Heart right ventricle (tissue), 16 donors: ENCODE measurements at places on chromosomes 5 and 9. TPM values are rescaled to one million over a fixed set of nuclear protein-coding genes. Genes with fewer than 3 reads are reported as not detected.
A peak's percentile ranks its signal among the peaks of the same experiment; 100 is the strongest.

DNA sequence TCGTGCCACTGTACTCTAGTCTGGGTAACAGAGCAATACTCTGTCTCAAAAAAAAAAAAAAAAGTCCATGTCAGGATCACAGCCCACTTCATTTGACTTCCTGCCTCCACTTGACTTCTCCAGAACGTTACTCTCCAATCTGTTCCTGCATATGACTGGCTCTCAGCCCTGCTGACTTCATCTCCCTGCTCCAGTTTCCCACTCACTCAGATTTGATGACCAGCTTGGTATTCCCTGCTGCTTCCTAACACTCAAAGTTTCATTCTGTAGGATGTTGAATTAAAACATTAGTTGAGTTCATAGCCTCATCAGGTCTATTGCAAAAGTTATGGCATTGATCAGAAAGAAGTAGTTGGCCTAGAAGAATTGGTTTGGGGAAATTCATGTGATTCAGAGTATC lies 52.3 kb downstream of the UGCG start:
- H3K4me1 ChIP-seq, result peaks cover 52% of the 10 kb centered on the region
- no peaks in the 10 kb centered on the region for H3K27me3 ChIP-seq
- no peak overlapping the region for H3K27ac ChIP-seq
- no peak overlapping the region for H3K4me3 ChIP-seq
- DNase-seq, result no peak
- H3K36me3 ChIP-seq, result no peaks in the 10 kb centered on the region

GRCh38 chr5:168305281-168305680 lies 13.8 kb downstream of the WWC1 start:
- H3K27ac ChIP-seq, result no peak overlapping the region
- no peaks in the 10 kb centered on the region for H3K4me1 ChIP-seq
- no peaks in the 10 kb centered on the region for H3K36me3 ChIP-seq
- no peak for DNase-seq
- no peaks in the 10 kb centered on the region for H3K27me3 ChIP-seq

DNA sequence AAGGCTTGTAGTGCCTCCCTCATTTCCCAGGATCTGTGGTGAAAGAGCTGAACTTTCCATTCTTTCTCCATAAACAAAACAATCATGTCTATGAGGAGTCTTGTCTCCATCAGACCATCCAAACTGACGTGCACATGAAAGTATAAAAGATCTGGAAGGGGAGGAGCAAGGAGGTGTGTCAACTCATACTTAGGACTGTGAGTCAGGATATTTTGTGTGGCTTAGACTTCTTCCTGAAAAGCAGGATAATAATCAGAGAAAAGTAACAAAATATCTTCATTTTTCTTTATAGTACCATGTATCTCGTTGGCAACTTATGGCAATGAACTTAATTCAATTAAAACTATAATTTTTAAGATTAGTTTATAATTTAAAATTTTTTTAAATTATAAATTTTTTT lies 96.0 kb upstream of the PRRC1 start:
- H3K36me3 ChIP-seq, result no peaks in the 10 kb centered on the region
- H3K4me3 ChIP-seq, result no peak overlapping the region
- no peak overlapping the region for H3K27ac ChIP-seq
- DNase-seq, result no peak
- H3K27me3 ChIP-seq, result no peaks in the 10 kb centered on the region
- no peaks in the 10 kb centered on the region for H3K4me1 ChIP-seq

DNA sequence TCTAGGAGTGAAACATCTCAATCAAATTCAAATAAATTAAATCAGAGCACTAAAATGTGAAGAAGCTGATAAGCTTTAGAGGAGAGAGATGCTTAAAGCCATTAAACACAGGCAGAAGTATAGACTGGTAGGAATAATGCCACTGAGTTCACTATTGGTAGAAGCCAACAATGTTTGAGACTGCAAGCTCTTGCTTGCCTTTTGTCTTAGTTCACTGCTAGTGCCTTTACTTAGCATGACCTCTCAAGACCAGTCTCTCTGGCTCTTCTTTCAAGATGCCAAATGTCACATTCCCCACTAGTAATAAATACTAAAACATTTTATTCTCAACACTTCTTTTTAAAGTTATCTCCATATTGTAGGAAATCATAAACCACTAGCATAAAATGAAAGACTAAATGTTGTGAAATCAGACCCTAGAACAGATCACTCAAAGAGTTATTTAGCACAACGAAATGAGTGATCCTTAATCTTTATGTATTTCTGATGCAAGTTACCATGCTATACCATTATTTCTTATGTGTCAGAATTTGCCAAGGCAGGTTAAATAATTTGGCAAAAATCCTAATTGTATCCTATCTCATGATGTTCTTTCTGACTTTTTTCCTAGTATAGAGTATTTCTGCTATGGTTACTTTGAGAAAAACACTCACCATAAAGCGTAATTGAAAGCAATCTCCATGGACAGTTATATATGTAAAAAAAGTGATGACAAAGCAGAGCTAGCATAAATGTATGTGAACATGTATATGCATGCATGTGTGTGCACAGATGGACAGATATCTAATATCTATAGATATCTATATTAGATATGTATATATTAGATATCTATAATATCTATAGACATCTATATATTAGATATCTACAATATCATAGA lies 57.5 kb downstream of the PJA2 start:
- H3K27ac ChIP-seq, result no peak overlapping the region
- peaks cover 73% of the 10 kb centered on the region for H3K36me3 ChIP-seq
- H3K4me1 ChIP-seq, result peaks cover 24% of the 10 kb centered on the region
- H3K27me3 ChIP-seq, result no peaks in the 10 kb centered on the region

- H3K4me3 ChIP-seq, result no peak overlapping the region
- H3K4me1 ChIP-seq, result no peaks in the 10 kb centered on the region
- no peak overlapping the region for H3K27ac ChIP-seq
- H3K27me3 ChIP-seq, result no peaks in the 10 kb centered on the region
These were observed 12.6 kb upstream of the TMEM38B start for GRCh38 chr9:105681724-105682123.

DNA sequence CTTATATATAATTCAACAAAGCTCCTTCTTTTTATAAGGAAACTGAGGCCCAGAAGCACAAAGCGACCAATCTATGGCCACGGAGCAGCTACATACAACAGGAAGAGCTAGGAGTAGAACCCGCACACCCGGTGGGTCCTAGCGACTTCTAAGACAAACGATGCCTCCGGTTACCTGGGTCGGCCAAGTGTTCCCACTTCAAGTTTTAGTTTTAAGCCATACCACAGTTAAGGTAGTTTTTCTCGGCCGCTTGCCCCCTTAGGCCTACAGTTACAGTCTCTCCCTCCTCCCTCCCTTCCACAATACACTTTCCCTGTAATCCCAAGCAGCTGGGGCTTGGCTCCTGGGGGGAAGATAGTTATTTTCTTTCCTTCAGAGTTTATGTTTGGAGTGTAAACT lies 533 bp downstream of the SREK1IP1 start:
- no peak for DNase-seq
- no peaks in the 10 kb centered on the region for H3K36me3 ChIP-seq
- peak overlapping the region; percentile 95 for H3K27ac ChIP-seq
- H3K27me3 ChIP-seq, result no peaks in the 10 kb centered on the region

DNA sequence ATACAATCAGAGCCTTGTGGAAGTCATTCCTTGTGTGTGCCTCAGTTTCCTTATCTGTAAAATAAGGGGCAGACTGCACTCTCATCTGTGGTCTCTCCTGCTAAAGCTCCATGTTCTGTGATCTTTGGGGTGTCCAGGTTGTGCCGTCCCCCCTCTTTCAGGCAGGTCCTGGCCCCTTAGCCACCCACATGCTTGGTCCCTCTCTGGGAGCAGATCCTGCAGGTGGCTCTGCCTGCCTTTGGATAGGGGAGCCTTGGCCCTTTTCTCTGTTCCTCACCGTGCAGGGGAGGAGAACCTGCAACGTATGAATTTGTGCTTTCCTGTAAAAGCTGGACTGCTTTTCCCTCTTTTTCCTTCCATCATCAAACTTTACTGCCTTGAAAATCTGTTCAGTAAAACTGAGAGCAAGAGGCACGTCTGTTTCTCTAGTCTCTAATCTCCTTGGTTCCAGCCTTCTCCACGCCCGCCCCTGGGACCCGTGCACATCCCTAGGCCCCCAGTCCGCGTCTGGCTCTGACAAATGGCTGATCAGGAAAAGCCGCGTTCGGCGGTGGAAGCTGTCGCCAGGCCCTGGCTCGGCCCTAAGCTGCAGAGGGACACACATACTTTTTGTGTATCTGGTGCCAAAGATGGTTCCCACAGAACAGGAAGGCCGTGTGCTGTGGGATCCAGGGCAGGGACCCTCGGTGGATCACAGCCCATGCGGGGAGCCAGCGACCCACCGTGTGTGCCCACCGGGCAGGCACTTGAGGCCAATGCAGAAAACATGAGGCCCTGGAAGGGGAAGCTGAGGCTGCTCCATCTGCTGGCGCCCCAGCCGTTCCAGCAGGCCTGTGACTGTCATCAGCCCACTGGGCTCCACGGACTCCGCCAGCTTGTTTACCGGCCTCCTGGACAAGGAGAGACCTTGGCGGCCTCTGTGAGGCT lies 43.4 kb upstream of the COL5A1 start:
- H3K27me3 ChIP-seq, result peaks cover 22% of the 10 kb centered on the region
- DNase-seq, result no peak
- H3K27ac ChIP-seq, result peak overlapping the region; percentile 33
- no peaks in the 10 kb centered on the region for H3K36me3 ChIP-seq
- H3K4me3 ChIP-seq, result no peak overlapping the region
- peaks cover 5% of the 10 kb centered on the region for H3K4me1 ChIP-seq

GRCh38 chr9:90459321-90459720 lies 183.3 kb downstream of the DIRAS2 start:
- no peak for DNase-seq
- no peaks in the 10 kb centered on the region for H3K4me1 ChIP-seq
- no peak overlapping the region for H3K27ac ChIP-seq
- H3K27me3 ChIP-seq, result no peaks in the 10 kb centered on the region

DNA sequence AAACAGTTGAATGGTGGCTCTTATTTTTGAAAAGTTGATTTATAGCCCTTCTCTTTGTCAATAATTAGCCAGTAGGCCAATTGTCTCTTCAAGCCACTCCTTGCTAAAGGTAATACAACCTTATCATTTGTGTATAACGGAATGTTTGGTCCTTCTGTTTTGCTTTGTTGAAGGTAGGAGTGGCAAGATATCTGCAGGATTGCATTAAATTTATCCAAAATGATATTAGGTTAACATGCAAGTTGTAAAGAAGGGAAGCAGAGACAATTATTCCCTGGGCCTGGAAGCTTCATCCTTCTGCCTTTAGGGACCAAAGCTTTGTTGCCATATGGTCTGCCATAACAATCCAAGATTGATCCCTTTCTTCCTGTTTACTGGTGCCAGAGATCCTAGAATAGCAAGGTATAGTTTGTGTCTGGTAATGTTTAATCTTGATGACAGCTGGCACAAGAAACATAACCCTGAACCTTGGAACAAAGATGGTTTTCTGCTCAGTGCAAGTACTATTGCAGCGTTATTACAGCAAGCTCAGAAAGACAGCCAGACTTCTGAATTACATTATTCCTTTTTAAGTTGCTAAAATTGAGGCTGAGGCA lies 15.5 kb upstream of the FSD1L start:
- H3K27ac ChIP-seq, result no peak overlapping the region
- no peaks in the 10 kb centered on the region for H3K36me3 ChIP-seq
- H3K4me1 ChIP-seq, result no peaks in the 10 kb centered on the region
- no peak overlapping the region for H3K4me3 ChIP-seq
- DNase-seq, result no peak

The HTR4 gene
- total RNA-seq, result 0.40 TPM

DNA sequence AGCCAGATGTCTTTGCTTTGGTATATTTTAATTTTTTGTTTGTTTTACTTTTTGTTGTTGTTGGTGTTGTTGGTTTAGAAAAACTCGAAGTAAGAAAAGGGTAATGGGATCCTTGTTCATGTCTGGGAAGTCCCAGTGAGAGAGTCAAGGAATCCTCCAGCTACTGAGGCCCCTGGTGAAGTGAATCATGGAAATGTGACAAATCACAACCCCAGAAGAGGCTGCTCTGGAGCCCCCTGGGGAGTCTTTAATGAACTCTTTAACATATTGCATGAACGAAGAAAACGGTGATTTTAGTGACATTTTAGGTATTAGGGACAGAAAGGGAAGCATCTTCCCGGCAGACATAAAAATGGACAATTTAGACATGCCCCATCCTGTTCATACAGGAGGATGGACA lies 41.3 kb downstream of the TMEM174 start:
- no peak overlapping the region for H3K27ac ChIP-seq
- peaks cover 4% of the 10 kb centered on the region for H3K4me1 ChIP-seq
- DNase-seq, result no peak
- no peaks in the 10 kb centered on the region for H3K36me3 ChIP-seq

DNA sequence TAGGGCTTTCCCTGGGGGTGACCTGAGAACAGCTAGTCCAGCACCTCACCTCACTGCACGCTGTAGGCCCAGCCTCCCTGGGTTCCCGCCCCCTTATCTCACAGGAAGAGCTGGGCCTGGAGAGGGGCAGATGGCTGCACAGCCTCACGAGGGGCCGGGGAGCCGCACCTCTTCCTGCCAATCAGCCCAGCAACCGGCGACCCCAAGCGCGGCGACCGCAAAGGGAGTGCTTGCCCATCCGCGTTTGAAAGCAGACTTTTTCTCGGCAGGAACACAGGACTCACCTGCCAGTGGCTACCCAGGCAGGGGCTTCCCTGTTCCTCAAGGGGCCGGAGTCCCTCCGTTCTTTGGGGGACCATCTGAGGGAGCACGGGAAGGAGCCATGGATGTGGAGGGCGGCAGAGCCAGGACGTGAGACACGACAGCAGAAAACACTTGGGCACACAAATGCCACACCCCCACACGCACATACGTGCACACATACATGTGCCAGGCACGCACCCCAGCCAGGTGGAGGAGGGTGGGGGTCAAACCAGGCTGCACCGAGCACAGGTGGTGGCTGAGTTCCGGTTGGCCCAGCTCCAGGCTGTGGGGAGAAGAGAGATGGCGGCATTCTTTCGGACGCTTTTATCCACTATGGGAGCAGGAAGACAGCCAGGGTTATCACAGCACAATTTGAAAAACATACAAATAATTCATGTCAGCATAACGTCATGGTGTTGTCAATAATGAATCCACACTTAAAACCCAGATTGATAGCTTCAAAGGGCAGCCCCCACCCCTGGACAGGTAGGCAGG lies 11.3 kb downstream of the TMEM250 start:
- no peak overlapping the region for H3K4me3 ChIP-seq
- H3K27ac ChIP-seq, result no peak overlapping the region
- H3K36me3 ChIP-seq, result no peaks in the 10 kb centered on the region
- no peaks in the 10 kb centered on the region for H3K27me3 ChIP-seq
- peaks cover 58% of the 10 kb centered on the region for H3K4me1 ChIP-seq

DNA sequence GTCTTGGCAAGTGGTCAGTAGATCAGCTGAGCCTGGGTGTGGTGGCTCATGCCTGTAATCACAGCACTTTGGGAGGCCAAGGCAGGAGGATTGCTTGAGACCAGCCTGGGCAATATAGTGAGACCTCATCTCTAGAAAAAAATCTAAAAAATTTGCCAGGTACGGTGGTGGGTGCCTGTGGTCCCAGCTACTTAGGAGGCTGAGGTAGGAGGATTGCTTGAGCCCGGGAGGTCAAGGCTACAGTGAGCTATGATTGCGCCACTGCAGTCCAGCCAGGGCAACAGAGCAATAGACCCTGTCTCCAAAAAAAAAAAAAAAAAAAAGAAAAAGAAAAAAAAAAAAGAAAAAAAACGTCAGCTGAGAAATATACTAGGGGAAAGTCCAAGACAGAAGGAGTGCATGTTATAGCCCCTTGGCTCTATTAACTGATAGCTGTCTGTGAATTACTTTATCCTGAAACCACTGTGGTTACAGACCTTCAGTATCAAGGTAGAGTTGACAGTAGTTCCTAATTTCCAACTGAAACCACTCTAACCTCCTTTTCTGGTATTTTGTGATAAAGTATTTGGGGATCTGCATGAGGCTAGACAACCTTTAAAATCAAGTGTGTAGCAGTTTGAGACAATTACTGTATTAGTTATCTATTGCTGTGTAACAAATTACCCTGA lies 2.3 kb upstream of the INIP start:
- no peak overlapping the region for H3K27ac ChIP-seq
- peaks cover 8% of the 10 kb centered on the region for H3K4me1 ChIP-seq
- no peaks in the 10 kb centered on the region for H3K27me3 ChIP-seq
- H3K36me3 ChIP-seq, result peaks cover 8% of the 10 kb centered on the region

The ADAMTS12 gene
- total RNA-seq, result 2.3 TPM
